ENCODE measurements at places on chromosomes 6 and 20. TPM values are rescaled to one million over a fixed set of nuclear protein-coding genes. Genes with fewer than 3 reads are reported as not detected.

The POM121L2 gene
- not detected for total RNA-seq

The CDH4 gene
- not detected for total RNA-seq

The LY6G6D gene
- total RNA-seq, result not detected

The RSPO3 gene
- not detected for total RNA-seq

The SFT2D1 gene
- 43.2 TPM for total RNA-seq

The PBOV1 gene
- total RNA-seq, result not detected

The SLC12A5 gene
- 0.87 TPM for total RNA-seq

The TRIM15 gene
- not detected for total RNA-seq

The TSBP1 gene
- total RNA-seq, result not detected

The SLA2 gene
- 87.3 TPM for total RNA-seq

The CD2AP gene
- total RNA-seq, result 40.3 TPM

The DZANK1 gene
- total RNA-seq, result 1.7 TPM

GRCh38 chr6:110609101-110609500 is 132.7 kb upstream of the SLC22A16 start:
- no peak overlapping the region for H3K4me3 ChIP-seq
- H3K27ac ChIP-seq, result no peak overlapping the region
- DNase-seq, result no peak

GRCh38 chr6:164014346-164015087 is 600.0 kb downstream of the QKI start:
- no peaks in the 10 kb centered on the region for H3K36me3 ChIP-seq
- H3K4me3 ChIP-seq, result no peak overlapping the region
- DNase-seq, result no peak
- no peak overlapping the region for H3K27ac ChIP-seq
- no peaks in the 10 kb centered on the region for H3K27me3 ChIP-seq

- H3K4me3 ChIP-seq, result no peak overlapping the region
- H3K27me3 ChIP-seq, result peaks cover 15% of the 10 kb centered on the region
Measured at GRCh38 chr6:150345781-150346180, 23.0 kb upstream of the IYD start.

DNA sequence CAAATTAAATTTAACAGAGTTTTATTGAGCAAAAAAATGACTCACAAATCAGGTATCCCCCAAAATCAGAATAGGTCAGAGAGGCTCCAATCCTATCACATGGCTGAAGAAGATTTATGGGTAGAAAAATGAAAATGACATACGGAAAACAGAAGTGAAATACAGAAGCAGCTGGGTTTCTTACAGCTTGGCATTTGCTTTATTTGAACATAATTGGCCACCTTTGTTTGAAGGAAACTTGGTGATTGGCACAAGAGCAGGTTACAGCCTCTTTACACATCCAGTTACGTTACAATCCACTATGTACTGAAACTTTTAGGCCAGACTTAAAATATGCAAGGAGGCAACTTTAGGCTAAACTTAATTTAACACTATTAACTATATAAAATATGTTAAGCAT is 11.7 kb upstream of the TREM2 start:
- H3K4me3 ChIP-seq, result no peak overlapping the region
- H3K4me1 ChIP-seq, result no peaks in the 10 kb centered on the region
- peaks cover 26% of the 10 kb centered on the region for H3K27me3 ChIP-seq
- no peak for DNase-seq
- no peak overlapping the region for H3K27ac ChIP-seq
- H3K36me3 ChIP-seq, result no peaks in the 10 kb centered on the region

DNA sequence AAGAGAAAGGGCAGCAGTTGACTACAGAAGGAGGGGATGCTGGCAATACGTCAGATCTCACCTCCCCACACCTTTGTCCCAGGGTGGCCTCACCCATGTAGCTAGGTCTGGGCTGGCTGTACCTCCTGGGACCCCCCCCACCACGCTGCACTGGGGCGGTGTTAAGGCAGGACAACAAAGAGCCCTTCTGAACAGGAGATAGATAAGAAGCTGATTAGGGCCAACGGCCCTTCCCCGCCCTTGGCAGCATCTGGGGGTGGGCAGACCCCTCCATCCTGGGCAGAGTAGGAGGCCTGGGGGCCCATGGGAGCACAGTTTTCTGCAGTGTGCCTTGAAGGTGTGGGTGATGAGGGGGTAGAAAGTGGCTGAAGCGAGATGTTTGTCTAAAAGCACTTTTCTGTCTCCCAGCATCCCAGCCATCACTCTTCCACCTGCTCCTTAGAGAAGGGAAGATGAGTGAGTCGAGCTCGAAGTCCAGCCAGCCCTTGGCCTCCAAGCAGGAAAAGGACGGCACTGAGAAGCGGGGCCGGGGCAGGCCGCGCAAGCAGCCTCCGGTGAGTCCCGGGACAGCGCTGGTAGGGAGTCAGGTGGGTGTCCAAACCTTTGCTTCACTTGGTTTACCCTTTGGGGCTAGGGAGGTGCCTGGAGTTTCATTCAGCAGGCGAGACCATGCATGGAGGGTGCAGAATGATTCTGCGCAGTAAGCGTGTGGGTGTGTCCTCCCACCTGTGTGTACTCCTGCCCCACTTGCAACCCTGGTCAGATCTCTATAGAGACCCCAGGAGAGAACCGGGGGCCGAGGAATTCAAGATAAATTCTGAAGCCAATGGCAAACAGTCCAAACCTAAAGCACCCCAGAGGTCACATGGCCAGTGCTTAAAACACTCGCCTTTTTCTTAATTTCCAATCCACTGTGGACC is 3.9 kb downstream of the HMGA1 start:
- peak overlapping the region; percentile 50 for H3K27ac ChIP-seq
- H3K4me3 ChIP-seq, result no peak overlapping the region
- DNase-seq, result no peak
- H3K36me3 ChIP-seq, result peaks cover 53% of the 10 kb centered on the region
- peaks cover 73% of the 10 kb centered on the region for H3K4me1 ChIP-seq

DNA sequence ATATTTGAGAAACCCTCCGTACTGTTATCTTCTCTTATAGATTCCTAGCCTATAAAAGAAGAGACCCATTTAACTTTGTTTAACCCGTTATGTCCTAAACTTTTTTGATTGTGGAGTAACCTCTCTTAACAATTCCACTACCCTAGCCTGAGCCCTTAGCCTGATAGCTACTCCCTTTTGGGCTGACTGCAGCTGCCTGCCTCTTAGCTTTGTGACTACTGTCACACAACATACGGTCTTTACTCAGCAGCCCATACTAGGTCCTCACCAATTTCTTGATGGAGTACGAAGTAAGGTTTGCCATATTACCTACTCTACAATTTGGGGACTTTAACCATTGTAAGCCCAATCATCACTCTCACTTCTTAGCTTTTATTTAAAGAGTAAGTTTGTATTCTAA is 72.7 kb downstream of the QRSL1 start:
- DNase-seq, result no peak
- H3K27ac ChIP-seq, result no peak overlapping the region
- no peaks in the 10 kb centered on the region for H3K4me1 ChIP-seq
- H3K4me3 ChIP-seq, result no peak overlapping the region

- DNase-seq, result no peak
- H3K4me1 ChIP-seq, result peaks cover 81% of the 10 kb centered on the region
- H3K4me3 ChIP-seq, result no peak overlapping the region
- no peaks in the 10 kb centered on the region for H3K27me3 ChIP-seq
Measured at GRCh38 chr6:34243901-34244884, 4.6 kb downstream of the SMIM29 start.

GRCh38 chr6:90080876-90081481 is 186.7 kb downstream of the GJA10 start:
- H3K27ac ChIP-seq, result peak overlapping the region; percentile 96
- peaks cover 53% of the 10 kb centered on the region for H3K36me3 ChIP-seq
- H3K4me3 ChIP-seq, result peak overlapping the region; percentile 86
- no peaks in the 10 kb centered on the region for H3K27me3 ChIP-seq
- peak; percentile 87 for DNase-seq

DNA sequence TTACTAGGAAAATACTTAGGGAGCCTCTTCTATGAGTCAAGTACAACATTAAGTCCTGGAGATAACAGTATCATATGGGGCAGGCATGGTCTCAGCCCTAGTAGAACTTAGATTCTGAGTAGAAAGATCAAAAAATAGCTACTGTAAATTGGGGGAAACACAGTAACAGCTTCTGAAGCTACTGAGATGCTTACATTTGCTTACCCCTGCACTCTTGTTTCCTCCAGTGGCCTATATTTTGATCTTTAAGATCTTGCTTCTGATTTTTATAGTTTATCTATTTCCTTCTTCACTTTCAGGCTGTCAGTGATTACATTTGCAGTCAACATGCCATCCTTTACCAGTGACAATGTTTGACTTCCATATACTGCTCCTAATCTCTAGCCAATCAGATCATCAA is 35.3 kb downstream of the HIVEP2 start:
- no peak for DNase-seq
- H3K4me3 ChIP-seq, result no peak overlapping the region
- H3K27ac ChIP-seq, result no peak overlapping the region
- peaks cover 76% of the 10 kb centered on the region for H3K4me1 ChIP-seq
- no peaks in the 10 kb centered on the region for H3K27me3 ChIP-seq

DNA sequence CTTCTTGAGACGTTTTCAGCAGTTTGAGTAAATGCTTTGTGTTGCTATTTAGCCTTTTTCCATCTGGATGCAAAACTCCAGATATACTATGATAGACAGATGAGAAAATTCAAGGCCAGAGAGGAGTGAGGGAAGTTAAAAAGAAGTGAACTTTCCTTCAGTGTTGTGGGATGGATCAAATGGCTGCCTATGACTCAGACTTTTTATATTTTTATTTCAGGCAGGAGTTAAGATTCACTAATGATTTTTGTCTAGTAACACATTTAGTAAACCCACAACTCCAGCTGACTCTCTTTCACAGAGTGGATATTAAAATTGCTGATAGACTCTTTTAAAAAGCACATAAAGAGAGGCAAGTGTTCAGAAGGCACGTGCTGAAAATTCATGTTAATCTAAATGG is 23.2 kb upstream of the PTCHD4 start:
- no peaks in the 10 kb centered on the region for H3K27me3 ChIP-seq
- no peaks in the 10 kb centered on the region for H3K36me3 ChIP-seq
- no peak overlapping the region for H3K27ac ChIP-seq

DNA sequence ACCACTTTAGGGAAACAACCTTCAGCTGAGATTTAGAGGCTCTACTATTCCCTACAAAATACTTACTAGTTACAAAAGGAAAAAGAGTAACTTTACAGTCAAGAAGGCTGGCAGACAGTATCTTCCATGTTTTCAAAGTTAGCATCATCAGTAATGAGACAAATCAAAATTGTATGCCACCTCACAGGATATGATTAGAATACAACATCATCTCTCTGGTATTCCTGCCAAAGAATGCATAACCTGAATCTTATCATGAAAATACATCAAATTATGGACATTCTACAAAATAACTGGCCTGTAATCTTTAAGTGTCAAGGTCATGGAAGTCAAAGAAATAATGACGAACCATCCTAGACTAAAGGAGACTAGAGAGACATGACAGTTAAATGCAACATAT is 38.4 kb downstream of the CDK5RAP1 start:
- no peaks in the 10 kb centered on the region for H3K4me1 ChIP-seq
- H3K27me3 ChIP-seq, result no peaks in the 10 kb centered on the region
- H3K4me3 ChIP-seq, result no peak overlapping the region

DNA sequence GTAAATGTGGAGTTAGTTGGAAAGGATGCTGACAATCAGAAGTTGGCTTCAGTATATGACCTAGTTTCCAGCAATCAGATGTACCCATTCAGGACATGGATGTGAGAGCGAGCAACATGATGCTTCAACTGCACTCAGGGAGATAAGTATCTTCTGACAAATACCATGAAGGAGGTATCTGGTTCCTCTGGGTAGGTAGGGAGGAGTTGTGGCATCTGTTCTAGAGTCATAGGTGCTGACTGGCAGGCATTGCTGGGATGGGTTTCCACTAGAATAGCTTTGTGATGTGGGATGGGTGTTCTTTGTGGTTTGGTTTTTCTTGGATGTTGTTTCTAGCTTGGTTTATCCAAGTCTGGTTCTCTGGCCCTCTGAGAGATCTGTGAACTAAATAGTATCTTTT is 3.9 kb upstream of the REV3L start:
- peak; percentile 20 for DNase-seq
- peaks cover 41% of the 10 kb centered on the region for H3K4me1 ChIP-seq
- H3K36me3 ChIP-seq, result peaks cover 23% of the 10 kb centered on the region
- peak overlapping the region; percentile 89 for H3K27ac ChIP-seq
- H3K27me3 ChIP-seq, result no peaks in the 10 kb centered on the region

- H3K4me3 ChIP-seq, result no peak overlapping the region
- H3K36me3 ChIP-seq, result peaks cover 38% of the 10 kb centered on the region
- H3K4me1 ChIP-seq, result peaks cover 50% of the 10 kb centered on the region
- no peaks in the 10 kb centered on the region for H3K27me3 ChIP-seq
- peak overlapping the region; percentile 68 for H3K27ac ChIP-seq
Measured at GRCh38 chr6:136719280-136720044, 72.8 kb downstream of the MAP3K5 start.

DNA sequence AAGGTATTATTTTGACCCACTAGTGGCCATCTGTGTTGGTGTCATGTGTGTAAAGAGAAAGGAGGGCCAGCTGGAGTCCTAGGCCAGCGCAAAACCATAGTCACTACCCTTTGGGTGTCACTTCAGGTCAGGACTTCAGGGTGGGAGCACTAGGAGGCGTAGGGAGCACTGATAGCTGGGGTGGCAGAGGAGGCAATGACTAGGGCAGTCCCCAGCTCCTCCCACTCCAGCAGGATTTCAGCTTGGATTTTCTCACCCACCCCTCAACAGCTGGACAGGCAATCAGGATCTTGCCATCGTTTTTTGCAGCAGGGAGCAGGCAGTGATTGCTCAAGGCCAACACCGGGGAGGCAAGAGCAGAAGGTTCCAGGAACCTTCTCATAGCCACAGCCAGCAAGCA is 4.2 kb upstream of the HLA-DOA start:
- DNase-seq, result no peak
- no peak overlapping the region for H3K27ac ChIP-seq
- H3K4me3 ChIP-seq, result no peak overlapping the region
- H3K36me3 ChIP-seq, result no peaks in the 10 kb centered on the region
- peaks cover 29% of the 10 kb centered on the region for H3K27me3 ChIP-seq

- no peak for DNase-seq
- H3K4me1 ChIP-seq, result no peaks in the 10 kb centered on the region
- no peak overlapping the region for H3K27ac ChIP-seq
- no peak overlapping the region for H3K4me3 ChIP-seq
Measured at GRCh38 chr20:62561182-62561581, 81.1 kb upstream of the SLCO4A1 start.
